ENCODE measurements at places on chromosomes 5 and 9. TPM values are rescaled to one million over a fixed set of nuclear protein-coding genes. Genes with fewer than 3 reads are reported as not detected.

PCDHA9 gene
- 0.54 TPM for total RNA-seq

KCNV2 gene
- total RNA-seq, result not detected

TYRP1 gene
- not detected for total RNA-seq

GRIN1 gene
- not detected for total RNA-seq

TOMM5 gene
- total RNA-seq, result 66.2 TPM

CCNH gene
- 181 TPM for total RNA-seq

GRCh38 chr9:85742597-85742936, 813 bp upstream of the AGTPBP1 start:
- peaks cover 4% of the 10 kb centered on the region for H3K4me1 ChIP-seq
- H3K4me3 ChIP-seq, result no peak overlapping the region
- H3K27me3 ChIP-seq, result no peaks in the 10 kb centered on the region
- H3K27ac ChIP-seq, result peak overlapping the region; percentile 77

DNA sequence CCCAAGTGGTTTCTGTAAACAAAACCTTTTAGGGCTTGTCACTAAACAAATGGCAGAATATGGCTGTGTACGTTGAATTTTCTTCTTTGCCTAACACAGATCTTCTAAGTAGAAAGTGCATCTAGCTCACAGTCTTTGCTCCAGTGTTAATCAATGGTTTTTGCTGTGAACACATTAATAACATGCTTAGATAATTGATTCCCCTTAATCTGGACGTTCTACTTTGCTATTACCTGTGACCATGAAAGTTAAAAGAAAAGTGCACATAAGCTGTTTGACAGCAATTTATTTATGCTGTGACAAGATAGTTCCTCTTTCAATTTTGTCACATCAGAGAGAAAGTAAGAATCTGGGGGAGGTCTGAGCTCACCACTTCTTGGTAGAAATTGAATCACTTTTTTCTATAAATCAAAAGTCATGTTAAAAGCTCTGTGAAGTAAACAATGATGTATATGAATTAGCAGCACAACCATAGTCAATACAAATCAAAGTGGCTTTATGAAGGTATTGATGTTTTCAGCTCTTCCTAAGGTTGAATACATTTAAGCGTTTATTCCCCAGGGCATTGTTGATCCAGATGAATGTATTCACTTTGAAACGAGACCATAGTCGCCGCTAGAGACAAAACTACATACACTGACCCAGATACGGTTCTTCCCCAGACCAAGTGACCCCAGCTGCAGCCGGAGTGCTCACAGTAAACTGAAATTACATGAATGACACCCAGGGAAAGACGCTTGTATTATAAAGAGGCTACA, 174.6 kb upstream of the ZNF608 start:
- no peak overlapping the region for H3K27ac ChIP-seq
- no peak for DNase-seq
- no peaks in the 10 kb centered on the region for H3K4me1 ChIP-seq
- no peak overlapping the region for H3K4me3 ChIP-seq
- H3K27me3 ChIP-seq, result no peaks in the 10 kb centered on the region
- no peaks in the 10 kb centered on the region for H3K36me3 ChIP-seq

DNA sequence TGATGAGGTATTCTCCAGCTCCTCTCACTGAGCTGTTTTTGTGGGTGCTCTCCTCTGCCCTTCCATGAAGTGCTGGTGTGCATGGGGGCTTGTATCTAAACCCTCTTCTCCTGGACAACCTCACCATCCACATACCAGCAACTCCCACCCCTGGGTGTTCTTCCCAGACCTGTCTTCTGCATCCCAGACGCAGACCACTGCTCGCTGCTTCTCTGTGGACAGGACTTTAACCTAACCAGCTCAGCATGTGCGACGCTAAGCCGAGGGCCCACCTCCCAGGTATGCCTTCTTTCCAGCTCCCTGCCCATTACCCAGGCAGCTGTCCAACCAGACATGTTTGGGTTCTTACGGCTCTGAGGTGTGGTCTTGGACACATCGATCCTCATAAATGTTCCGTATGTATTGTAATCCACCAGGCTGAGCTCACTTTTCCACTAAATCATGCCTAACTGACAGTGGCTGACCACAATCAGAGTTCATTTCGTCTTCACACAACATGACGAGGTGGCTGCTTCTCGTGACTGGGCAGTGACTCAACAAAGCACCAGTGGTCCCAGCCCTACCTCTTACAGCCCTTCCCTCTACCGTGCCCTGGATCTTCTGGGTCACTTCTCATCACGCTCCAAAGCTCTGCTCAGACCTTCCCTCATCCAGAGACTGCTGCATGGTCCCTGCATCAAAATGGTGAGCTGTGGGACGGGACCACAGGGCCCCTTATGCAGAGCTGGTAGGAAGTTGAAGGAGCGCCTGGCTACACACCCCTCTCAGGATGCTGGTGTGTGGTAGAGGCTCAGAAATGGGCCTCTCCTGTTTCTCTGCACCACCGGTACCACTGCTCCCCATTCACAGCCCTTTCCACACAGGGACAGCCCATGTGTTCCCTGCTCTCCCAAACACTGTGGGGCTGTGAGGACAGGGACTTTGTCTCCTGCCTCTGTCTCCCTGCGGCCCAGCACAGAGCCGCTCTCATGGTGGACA, 9.6 kb upstream of the PTGES2 start:
- no peak overlapping the region for H3K4me3 ChIP-seq
- no peaks in the 10 kb centered on the region for H3K36me3 ChIP-seq
- no peaks in the 10 kb centered on the region for H3K4me1 ChIP-seq
- no peaks in the 10 kb centered on the region for H3K27me3 ChIP-seq
- DNase-seq, result no peak
- no peak overlapping the region for H3K27ac ChIP-seq

DNA sequence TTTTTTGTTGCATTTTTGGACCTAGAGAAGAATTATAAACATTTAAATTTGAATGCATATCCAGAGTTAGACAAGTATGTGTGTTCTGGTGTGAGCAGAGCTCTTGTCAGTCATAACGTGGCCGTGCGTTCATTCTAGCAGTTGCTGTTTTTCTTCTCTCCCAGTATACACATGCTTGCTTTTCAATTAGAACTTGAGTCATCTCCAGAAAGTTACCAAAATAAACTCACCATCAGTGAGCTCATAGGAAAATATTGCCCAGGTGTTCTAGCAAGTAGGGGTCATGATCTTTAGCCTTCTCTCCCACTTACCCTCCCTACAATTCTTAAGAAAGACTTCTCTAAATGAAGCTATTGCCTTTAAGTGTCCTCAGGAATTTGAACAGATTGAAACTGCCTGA, 247.5 kb upstream of the TUT7 start:
- no peak overlapping the region for H3K4me3 ChIP-seq
- no peaks in the 10 kb centered on the region for H3K27me3 ChIP-seq
- H3K36me3 ChIP-seq, result no peaks in the 10 kb centered on the region
- peak overlapping the region; percentile 57 for H3K27ac ChIP-seq

- H3K4me1 ChIP-seq, result peaks cover 7% of the 10 kb centered on the region
- H3K4me3 ChIP-seq, result no peak overlapping the region
- peaks cover 28% of the 10 kb centered on the region for H3K36me3 ChIP-seq
- no peaks in the 10 kb centered on the region for H3K27me3 ChIP-seq
Observed at GRCh38 chr9:98775831-98776441, 20.4 kb downstream of the ANKS6 start.

- no peaks in the 10 kb centered on the region for H3K36me3 ChIP-seq
- no peak overlapping the region for H3K27ac ChIP-seq
- no peaks in the 10 kb centered on the region for H3K4me1 ChIP-seq
- DNase-seq, result no peak
- H3K4me3 ChIP-seq, result no peak overlapping the region
Observed at GRCh38 chr9:88278036-88278435, 110.2 kb upstream of the SPIN1 start.

- no peak for DNase-seq
- H3K36me3 ChIP-seq, result no peaks in the 10 kb centered on the region
- H3K4me1 ChIP-seq, result no peaks in the 10 kb centered on the region
- H3K27me3 ChIP-seq, result no peaks in the 10 kb centered on the region
- H3K27ac ChIP-seq, result no peak overlapping the region
Observed at GRCh38 chr5:76999451-76999850, 30.8 kb upstream of the AGGF1 start.

DNA sequence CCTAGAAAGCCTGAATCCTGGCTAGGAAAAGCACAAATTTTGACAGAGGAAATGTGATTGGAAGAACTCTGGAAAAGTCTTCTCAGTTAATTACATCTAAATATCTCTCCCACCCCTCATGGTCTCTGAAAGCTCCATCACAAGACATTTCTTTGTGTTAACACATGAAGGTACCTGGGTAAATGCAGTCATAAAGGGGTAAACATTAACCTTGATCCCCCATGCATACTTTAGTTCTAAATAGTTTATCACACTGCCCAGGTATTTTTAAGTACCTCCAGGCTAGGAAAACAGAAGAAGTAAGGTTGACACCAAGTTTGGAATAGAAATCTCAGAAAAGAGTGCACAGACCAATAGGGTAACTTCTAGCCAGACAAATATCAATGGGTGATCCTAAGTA, 334.5 kb downstream of the PIK3R1 start:
- no peaks in the 10 kb centered on the region for H3K27me3 ChIP-seq
- no peaks in the 10 kb centered on the region for H3K4me1 ChIP-seq
- no peak overlapping the region for H3K4me3 ChIP-seq
- no peak for DNase-seq
- no peak overlapping the region for H3K27ac ChIP-seq

DNA sequence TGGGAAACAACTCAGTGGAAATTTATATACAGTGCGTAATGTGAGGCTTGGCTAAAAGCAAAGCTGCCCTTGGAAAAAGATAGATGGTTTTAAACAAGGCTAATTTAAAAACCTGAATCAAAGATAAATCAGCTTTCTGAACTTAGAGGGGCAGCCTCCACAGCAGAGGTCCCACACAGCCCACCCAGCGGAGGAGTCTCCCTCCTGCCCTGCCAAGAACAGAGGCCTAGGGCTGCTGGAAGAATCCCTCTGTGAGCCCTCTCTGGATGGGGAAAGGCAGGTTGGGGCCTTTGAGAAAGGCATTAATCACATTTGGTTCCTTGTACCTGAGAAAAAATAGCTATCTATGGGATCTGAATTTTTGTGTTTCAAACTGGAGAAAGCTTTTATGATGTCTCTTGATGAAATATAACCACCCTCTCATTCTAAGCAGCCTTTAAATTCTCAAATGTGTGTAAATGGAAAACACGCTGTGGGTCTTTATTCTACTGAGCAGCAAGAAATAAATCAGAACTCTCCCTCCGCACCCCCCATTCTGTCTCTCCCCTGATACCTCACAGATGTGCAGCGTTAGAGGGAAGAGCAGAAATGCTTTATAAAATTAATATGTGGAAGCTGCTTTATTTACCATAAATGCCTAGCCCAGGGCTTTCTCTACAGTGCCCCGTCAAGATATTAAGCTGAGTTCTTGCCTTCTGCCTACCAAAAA, 329.2 kb downstream of the EFNA5 start:
- H3K36me3 ChIP-seq, result no peaks in the 10 kb centered on the region
- H3K4me3 ChIP-seq, result no peak overlapping the region
- no peak overlapping the region for H3K27ac ChIP-seq
- DNase-seq, result no peak

GRCh38 chr9:99778308-99778707, 43.4 kb upstream of the NR4A3 start:
- no peak overlapping the region for H3K27ac ChIP-seq
- H3K4me3 ChIP-seq, result no peak overlapping the region
- no peaks in the 10 kb centered on the region for H3K27me3 ChIP-seq
- no peaks in the 10 kb centered on the region for H3K4me1 ChIP-seq
- no peak for DNase-seq
- H3K36me3 ChIP-seq, result no peaks in the 10 kb centered on the region

DNA sequence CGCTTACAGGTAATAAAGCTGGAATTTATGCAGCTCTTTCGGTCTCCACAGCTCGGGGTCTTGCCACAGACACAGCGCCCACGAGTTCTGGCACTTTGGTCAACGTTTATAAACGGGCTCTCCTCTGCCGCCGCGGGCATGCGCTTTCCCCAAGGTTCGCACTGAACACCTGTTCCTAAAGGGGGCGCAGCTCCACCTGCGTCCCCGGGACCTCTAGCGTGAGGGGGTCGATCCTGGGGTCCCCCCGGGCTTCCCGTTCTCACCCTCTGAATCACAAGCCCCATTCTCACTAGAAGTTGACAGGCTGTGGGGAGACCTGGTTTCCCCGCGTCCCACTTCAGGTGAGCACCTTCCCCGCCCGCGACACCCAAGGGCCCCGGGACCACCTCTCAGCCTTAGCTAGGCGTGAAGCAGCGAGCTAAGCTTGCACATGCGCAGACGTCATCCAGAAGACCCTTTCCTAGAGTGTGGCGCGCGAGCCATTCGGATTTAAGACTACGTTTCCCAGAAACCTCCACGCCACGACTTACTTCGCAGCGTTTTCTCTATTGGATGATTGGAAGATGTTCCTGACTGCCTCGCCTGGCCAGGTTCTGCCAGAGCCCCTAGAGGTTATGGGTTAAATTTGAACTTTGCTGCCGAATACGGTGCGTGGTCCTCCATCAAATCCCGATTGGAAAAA, 21.3 kb upstream of the ZNF782 start:
- H3K36me3 ChIP-seq, result no peaks in the 10 kb centered on the region
- H3K4me3 ChIP-seq, result peak overlapping the region; percentile 46
- H3K27ac ChIP-seq, result peak overlapping the region; percentile 66
- H3K27me3 ChIP-seq, result peaks cover 12% of the 10 kb centered on the region

DNA sequence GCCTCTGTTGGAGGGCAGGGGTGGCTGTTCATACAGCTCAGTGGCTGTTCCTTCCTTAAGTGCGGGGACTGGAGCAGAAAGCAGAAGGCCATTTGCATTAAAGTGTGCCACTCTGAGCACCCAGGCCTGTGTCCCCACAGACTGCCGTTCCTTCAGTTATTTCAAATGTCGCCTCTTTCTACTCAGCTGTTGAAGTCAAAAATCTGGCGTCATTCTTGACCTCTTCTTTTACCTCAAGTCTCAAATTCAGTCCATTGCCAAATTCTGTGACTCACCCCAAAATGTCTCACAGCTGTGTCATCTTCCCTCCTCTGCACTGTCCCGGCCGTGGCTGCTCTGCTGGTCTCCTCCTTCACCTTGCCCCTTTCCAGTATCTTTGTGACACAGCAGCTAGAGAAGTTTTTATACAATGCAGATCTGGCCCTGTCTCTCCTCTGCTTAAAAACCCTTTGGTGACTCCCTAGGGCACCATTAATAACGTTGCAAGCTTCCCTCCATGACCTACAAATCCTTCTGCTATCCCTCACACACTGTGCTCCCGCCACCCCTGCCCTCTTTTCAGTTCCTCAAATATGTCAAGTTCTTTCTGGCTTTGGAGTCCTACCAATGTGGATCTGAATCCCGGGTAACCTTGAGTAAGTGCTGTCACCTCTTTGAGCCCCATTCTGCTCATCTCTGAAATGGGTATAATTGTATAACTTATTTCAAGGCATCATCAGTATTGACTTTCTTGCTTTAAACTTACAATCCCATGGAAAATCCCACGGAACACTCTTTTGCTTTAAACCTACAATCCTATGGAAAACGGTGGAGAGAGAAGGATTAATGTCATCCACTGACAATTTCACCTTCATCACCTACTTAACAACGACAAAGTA, 98.3 kb upstream of the BOD1 start:
- no peak overlapping the region for H3K4me3 ChIP-seq
- H3K4me1 ChIP-seq, result peaks cover 55% of the 10 kb centered on the region
- no peaks in the 10 kb centered on the region for H3K27me3 ChIP-seq

DNA sequence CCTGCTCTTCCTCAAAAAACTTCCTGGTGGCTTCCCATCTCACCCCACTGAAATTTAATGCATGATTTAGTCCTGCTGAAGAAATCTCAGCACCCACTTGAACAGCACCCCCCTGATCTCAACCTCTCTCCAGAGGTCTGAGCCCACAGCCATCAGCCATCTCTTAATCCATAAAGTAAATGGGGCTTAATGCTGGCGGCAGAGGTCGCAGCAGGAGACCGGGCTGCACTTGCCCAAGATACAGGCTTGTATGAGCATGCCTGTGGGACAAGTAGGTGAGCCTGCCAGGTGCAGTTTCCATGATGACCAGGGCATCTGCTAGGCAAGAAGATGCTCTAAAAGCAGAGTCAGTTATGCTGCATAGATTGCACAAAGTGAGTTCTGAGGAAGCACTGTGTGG, 52.4 kb upstream of the CTXN3 start:
- H3K27me3 ChIP-seq, result no peaks in the 10 kb centered on the region
- H3K27ac ChIP-seq, result no peak overlapping the region
- H3K4me1 ChIP-seq, result peaks cover 12% of the 10 kb centered on the region
- no peak overlapping the region for H3K4me3 ChIP-seq

All from thyroid gland (tissue), 4 donors.